ENCODE measurements at places on chromosomes 7 and 10.

- no peak for DNase-seq
Observed at GRCh38 chr7:13282377-13282980, 595.0 kb downstream of the ARL4A start.

GRCh38 chr10:34102237-34102673 lies 712.8 kb downstream of the PARD3 start:
- DNase-seq: no peak

GRCh38 chr10:103241262-103242011 lies 4.2 kb upstream of the RPEL1 start:
- no peak for DNase-seq

DNA sequence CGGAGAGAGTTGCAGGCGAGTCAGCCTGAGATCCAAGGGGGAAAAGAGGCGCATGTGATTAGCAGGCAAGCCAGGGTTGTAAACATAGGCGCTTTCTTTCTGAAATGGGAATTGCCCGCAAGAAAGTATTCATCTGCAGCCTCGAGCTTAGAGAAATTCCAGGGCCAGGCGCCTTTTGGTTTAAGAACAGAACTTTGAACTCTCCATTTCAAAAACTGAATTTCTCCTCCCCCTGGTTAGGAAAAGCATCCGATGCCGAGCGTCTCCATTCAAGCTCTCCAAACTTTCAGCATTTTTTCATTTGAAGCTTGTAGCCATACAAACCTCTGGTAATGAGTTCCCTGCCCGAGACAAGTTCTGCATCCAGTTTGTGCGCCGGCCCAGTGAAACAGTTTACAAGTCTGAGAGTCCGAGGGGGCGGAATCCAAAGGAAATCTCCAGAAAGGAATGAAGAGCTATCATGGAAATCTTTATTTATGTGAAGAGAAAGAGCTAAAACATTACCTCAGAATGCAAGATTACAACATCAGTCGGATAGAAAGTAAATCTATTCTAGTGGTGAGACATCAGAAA lies 69.9 kb downstream of the FAM204A start:
- DNase-seq: no peak

DNA sequence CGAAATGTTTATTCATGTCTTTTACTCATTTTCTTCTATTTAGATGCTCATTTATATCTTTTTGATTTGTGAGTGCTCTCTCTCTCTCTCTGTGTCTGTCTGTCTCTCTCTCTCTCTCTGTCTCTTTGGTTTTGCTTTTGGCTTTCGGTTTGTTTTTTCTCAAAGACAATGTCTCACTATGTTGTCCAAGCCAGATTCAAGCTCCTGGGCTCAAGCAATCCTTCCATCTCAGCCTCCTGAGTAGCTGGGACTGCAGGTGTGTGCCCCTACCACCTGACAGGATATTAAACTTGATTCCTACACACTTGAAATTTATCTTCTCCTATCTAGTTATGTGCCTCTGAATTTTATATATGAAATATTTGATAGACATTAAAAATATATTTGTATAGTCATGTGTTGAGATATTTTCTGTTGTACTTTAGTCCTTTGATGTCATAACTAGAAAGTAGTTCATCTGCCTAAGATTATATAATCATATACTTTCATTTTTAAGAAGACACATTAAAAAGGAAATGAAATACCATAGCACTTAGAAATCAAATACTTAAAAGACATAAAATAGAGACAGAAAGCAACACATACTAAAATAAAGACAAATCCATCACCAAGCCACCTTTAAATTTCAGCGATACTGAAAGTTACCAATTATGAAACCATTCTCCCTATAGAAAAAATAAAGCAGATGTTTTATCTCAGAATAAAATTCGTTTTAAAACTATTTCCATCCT lies 68.1 kb upstream of the SFMBT2 start:
- DNase-seq: no peak

DNA sequence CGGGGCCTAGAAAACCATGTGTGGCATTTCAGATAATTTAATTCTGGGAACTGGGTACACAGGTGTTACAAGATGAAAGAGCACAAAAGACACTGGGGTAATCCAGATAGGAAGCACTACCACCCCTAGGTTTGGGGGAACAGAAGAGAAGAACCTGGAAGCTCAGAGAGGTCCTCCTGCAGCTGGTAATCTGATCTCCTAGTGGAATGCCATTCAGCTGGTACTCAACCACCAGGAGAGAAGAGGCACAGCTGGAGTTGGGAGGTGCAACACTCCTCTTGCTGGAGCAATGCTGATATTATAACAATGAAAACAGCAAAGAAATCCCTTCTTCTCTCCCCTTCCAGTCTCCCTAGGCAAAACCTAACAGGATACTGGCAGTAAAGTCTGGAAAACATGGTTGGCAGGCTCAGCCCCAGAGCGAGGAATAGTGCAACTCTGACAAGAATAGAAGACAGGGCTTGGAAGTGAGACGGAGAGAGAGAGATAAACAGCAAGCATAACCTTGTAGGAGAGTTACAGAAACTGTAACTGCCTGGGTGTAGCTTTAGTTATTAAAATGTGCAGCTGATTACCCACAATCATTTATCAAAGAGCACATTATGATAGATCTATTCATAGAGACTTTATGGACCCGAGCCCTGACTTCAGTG lies 35.0 kb downstream of the NRF1 start:
- DNase-seq: no peak

DNA sequence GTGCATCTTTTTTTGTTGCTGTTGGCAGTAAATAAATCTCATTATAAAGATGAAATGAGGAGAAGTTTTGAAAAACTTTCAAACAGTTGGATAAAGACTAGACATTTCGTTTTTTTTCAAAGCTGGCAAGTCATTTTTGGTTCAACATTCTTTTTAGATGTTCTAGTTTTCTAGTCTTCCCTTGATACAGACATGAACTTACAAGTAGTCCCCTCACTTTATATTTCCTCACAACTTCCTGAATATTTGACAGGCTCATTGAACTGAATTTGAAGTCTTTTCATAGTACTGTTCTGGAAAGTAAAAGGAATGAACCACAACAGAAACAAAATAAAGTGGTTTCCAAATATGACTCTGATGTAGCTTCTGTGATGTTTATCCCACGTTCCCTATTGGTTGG lies 134.2 kb downstream of the NRCAM start:
- DNase-seq: no peak

- no peak for DNase-seq
Observed at GRCh38 chr7:146117576-146117975, 975 bp downstream of the CNTNAP2 start.

- DNase-seq: no peak
Observed at GRCh38 chr10:112687647-112688046, 240.6 kb downstream of the VTI1A start.

GRCh38 chr10:107557916-107558315 lies 393.4 kb upstream of the SORCS1 start:
- DNase-seq: no peak

GRCh38 chr7:130386876-130387275 lies 6.6 kb downstream of the CPA1 start:
- no peak for DNase-seq

DNA sequence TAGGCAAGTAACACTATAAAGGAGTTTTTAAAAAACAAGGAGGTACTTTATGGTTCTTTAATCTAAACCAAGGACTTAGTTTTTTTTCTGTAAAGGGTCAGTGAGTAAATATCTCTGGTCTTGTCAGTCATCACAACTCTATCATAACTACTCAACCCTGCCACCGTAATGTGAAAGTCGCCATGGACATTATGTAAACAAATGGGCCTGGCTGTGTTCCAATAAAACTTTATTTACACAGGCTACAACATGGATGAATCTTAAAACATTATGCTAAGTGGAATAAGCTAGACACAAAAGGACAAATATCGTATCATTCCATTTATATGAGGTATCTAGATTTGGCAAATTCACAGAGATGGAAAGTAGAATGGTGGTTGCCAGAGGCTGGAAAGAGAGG lies 60.8 kb upstream of the SP4 start:
- no peak for DNase-seq

- DNase-seq: no peak
Observed at GRCh38 chr7:67713451-67714056, 716.9 kb downstream of the TYW1 start.

DNA sequence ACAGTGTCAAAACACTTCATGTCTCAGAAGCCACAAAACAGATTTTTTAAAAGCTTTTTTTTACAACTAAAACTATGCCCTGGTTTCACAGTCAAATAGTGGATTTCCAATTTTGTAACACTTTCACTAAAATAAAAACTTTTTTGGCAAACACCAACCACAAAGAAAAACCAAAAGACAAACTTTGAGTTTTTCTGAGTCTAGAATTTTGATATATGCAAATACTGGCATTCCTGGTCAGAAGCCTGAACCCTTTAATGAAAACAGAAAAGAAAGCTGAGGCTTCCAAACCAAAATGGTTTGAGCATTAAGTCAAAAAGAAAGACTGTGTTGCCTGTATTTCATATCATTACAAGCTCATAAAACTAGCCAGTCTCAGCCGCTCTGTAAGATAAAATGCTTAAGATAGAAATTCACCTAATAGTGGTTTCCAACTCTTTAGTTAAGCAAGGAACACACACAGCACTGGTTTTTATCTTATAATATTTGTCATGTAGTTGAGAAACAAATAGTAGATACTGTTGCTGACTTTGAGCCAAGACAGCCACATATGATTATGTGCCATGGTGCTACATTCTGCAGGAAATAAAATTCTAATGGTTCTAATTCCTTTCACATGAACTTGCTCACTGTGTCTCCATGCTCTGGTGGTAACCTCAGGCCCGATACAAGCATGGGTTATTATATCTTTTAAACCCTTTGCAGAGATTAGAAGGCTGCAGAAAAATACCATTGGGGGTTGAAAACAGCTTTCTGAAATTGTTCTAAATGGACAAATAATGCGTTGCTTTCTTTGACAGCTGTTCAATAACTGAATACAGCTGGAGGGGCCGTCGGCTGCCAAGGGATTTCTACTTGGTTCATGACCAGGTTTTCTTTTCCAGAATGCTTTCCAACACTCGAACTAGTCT lies 49.4 kb downstream of the FAM171A1 start:
- no peak for DNase-seq

DNA sequence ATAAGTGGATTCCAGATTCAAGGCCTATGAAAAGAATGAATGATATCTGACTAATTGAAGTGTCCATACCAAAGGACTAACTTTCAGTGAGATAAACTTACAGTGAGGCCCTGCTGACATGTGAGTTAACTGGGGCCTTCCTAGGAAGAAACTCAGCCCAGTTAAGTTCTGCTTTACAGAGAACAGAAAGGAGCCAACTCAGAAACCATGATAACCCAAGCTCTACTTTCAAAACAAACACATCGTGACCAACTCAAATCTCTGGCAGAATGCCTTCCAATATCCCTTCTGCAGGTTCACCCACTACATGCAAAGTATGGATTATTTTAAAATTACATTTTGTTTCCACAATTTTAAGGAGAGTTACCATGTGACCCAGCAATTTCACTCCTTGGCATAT lies 75.8 kb upstream of the MRLN start:
- no peak for DNase-seq

DNA sequence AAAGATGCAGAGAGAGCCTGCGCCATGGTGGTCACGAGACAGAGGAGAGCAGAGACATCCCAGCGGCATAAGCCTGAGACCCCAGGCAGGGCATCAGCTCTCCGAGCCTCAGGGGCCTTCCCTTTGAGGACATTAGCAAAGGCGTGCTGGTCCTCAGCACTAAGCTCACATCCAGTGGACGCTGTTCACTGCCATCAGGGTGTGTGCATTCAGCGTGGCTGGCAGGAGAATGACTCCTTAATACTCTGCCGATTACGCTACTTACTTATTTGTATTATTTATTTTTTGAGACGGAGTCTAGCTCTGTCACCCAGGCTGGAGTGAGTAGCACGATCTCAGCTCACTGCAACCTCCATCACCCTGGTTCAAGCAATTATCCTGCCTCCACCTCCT lies 290.2 kb downstream of the KLF6 start:
- DNase-seq: no peak

- DNase-seq: no peak
Observed at GRCh38 chr10:131556061-131556896, 244.8 kb upstream of the TCERG1L start.

DNA sequence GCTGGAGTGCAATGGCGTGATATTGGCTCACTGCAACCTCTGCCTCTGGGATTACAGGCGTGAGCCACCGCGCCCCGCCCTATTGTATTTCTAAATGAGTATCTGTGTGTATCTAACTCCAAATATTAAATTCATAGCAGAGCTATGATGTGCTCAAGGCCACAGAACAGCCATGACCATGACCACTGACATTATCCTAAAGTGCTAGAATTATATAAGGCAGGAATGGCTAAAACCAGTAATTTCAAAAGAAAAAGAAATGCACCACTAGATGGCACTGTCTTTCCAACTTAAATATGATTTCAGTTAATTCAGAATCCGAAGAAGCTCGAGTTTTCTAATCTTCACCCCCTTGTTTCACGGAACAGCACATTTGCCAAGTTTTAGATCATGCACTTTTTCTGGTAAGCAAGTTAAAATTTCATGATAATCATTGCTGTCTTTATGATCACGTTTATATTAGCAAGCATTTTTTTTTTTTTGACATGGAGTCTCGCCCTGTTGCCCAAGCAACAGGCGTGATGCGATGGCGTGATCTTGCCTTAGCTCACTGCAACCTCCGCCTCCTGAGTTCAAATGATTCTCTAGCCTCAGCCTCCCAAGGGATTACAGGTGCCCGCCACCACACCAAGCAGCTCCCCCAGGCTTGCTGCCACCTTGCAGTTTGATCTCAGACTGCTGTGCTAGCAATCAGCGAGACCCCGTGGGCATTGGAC lies 65.3 kb downstream of the OR13A1 start:
- DNase-seq: peak; percentile 43

GRCh38 chr7:107394276-107394675 lies 75.6 kb upstream of the GPR22 start:
- DNase-seq: no peak

DNA sequence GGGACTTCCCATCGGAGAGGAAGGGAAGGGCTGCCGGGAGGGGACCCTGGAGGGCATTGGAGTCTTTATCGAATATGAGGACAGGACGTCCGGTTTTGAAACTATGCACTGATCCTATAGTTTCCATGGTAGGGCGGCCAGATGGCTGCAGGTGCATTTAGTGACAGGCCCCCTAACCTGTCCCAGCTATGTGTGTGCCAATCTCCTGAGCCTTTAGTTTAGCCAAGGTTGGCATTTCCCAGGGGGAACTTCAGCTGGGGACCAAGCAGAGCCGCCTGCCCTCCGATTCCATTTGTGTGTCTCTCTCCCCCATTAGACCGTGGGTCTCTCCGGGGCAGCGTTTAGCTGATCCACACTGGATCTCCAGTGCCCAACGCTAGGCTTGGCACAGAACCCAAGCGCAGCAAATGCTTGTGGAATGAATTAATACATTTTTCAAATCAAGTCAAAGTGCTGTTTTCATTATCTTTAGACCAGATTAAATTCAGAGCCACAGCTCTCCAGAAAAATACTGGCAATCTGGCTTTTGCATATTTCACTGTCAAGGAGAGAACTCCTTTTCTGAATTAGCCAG lies 19.9 kb downstream of the TMEM270 start:
- DNase-seq: no peak

- DNase-seq: no peak
Observed at GRCh38 chr7:49479936-49480544, 293.4 kb upstream of the VWC2 start.
